ENCODE measurements at places on chromosomes 2 and 18.

- no peak for DNase-seq
Observed at GRCh38 chr2:203685081-203685621, 21.3 kb upstream of the CD28 start.

- no peak for DNase-seq
Observed at GRCh38 chr18:54776282-54776977, 51.8 kb upstream of the RAB27B start.

DNA sequence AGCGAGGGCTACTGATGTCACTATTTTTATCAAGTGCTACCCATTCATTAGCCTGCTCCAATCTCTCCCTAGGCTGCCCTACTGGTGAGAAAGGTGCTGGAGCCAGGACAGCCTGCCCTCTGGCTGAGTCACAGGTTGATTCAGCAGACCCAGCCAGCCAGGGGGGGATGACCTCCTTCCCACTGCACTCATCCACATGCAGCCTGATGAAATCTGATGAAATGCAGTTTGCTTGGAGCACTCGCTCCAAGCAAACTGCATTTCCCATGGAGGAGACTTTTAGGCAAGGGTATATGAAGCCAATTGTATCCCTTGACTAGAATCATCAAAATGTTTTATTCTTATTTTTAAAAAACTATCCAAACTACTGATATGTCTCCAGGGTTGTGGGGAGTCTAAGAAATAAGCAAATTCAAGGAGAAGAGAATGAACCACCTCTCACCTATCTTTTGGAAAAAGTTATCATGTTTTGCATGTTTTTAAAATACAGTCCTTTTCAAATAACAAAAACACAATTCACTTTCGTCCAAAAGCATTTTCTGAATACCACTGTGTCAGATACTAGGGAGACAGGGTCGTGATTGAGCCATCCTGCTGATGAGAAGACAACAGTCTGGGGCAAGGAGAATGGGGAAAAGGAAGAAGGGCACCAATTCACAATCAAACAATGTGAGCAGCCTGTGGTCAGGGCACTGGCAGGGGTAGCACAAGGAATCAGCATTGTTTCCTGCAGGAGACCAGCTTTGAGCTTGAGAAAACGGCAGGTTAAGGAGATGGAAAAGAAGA, 128.3 kb downstream of the AFF3 start:
- no peak for DNase-seq

DNA sequence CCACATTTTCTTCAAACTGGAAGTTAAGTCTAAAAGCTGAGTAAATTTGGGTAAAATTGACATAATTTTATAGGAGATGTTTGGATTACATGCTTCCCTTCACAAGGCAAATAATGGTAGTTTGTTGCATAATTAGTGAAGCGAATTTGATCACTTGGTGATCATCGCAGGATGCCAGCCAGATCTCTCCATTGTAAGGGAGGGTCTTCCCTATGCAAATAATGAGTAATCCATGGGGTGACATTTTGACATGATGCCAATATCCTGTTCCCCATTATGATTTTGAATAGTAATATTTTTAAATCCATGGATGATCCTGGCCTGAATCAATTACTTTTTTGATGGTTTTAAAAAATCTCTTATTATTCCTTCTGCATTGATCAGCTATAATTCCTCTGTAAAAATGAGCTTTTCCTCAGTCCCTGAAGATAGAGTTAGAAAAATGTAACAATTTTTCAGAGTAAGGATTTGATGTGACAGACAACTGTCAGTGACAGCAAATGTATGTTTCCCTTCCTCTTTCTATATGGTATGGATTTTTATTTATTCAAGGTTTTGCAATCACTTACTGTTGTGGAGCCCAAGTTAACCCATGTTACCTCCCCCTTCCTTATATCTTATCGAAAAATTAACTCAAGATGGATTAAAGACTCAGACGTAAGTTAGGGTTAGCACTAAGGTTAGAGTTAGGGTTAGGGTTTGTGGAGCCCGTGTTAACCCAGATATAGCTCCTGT, 21.4 kb downstream of the CCL20 start:
- no peak for DNase-seq

- no peak for DNase-seq
Observed at GRCh38 chr18:65907281-65907680, 156.5 kb downstream of the CDH7 start.

GRCh38 chr2:143125717-143126116, 3.5 kb upstream of the ARHGAP15 start:
- no peak for DNase-seq

- no peak for DNase-seq
Observed at GRCh38 chr2:46538393-46538792, 59.0 kb downstream of the TMEM247 start.

GRCh38 chr2:23509596-23510292, 124.8 kb downstream of the KLHL29 start:
- no peak for DNase-seq

DNA sequence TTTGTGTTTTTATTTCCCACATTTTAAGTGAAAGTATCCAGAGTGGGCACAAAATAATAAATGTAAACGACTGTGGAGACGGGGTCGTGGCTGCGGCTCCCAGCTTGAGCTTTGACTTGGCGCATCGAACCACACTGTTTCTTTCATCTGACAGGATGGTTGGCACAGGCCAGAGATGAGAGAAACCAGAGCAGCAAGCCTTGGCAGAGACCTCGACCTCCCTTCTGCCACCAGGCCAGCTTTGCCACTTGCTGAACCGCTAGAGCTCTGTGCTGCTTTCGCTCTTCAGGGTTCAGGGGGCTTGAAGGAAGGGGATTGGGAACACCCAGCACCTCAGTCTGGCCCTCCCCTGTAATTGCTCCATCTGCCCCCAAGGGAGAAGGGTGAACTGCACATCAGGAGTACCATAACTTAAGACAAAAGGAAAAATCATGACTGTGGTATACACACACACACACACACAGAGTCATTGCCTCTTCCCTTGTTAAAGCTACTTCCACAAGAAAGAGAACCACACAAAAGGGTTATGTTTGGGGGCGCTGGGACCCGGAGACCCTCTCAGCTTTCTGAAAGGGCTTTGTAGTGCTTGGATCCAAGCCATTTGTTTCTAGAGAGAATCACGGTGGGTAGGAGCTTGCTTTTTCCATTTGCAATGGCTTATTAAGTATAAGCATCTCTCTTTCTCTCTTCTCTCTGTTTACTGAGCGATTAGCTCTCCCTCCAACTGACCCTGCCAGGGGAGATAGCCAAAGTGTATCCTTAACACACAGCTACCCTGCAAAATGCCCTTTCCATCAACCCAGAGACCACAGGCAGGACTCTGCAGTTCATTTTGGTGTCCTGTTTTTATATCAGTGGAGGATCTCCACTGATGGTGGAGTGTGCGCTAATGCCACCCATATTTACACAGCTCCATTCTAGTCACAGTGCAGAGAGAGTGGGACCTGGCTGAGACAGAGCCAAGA, 23.0 kb downstream of the POU3F3 start:
- no peak for DNase-seq

- no peak for DNase-seq
Observed at GRCh38 chr2:188519136-188519535, 227.5 kb downstream of the GULP1 start.

- DNase-seq = no peak
Observed at GRCh38 chr2:215626812-215627281, 191.0 kb upstream of the FN1 start.

- DNase-seq = no peak
Observed at GRCh38 chr2:37447446-37447845, 103.0 kb downstream of the QPCT start.

- no peak for DNase-seq
Observed at GRCh38 chr2:214217599-214217998, 193.3 kb upstream of the VWC2L start.

DNA sequence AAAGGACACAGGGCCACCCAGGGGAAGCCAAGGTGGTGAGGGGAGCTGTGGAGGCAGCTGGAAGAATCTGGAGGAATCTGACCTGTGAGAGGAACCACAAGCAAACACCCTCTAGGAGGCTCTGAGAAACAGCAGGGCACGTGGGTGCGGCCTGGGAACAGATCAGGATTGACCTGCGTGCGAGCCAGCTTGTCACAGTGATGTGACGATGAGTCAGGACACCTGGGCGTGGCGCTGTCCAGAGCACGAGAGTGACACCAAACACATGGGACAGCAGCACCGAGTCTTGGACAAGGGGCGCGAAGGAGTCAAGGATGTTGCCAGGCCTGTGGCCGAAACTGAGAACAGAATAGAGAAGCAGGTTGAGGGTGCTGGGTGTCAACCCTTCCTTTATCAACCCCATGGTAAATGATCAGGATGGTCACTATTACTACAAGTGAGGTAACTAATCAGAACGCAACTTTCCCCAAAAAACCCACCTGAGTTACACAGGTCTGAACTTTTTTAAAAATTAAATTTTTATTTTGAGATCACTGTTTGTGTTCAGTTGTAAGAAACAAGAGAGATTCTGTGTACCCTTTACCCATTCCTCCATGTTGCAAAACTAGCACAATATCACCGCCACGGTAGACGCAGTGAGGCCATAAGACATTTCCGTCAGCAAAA, 637 bp upstream of the SFT2D3 start:
- DNase-seq = no peak

GRCh38 chr2:23591111-23591510, 206.1 kb downstream of the KLHL29 start:
- no peak for DNase-seq

DNA sequence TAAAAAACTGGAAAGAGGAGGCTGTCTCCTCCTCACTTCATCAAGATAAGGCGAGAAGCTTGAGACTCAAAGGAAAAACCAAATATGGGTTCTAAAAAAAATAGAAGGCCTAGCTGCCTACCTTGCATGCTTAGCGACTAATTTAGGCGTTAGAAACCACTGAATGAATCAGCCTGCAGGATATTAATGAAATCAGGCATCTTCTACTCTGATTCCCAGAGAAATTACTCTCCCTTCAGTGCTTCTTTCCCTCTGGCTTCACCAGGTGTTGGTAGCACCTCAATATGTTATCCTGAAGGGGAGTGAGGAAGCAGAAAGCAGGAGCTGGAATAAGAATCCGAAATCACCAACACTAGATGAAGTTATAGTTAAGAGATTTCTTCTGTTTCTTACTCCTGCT, 749.8 kb upstream of the NRXN1 start:
- no peak for DNase-seq

GRCh38 chr2:173589604-173590275, 235.1 kb downstream of the CDCA7 start:
- no peak for DNase-seq

- no peak for DNase-seq
Observed at GRCh38 chr2:3256605-3257004, 121.0 kb downstream of the EIPR1 start.

- no peak for DNase-seq
Observed at GRCh38 chr2:147083664-147084063, 761.2 kb upstream of the ACVR2A start.

DNA sequence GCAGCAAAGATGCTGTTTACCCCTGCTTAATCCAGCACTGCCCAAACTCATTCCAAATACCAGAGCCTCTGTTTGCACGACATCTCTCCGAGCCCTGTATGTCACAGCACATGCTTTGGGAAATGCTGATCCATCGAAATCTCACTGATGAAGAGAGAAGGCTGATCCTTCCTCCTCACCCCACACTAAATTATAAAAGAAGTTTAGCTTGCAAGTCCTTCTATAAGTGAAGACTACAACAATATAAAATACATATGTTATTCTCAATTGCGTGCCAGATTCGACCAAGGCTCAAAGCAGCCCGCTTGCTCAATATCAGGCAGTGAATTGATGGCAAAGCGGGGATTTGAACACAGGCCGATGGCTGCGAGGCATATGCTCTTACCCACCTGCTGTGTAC, 30.7 kb upstream of the SLC35F6 start:
- no peak for DNase-seq

- no peak for DNase-seq
Observed at GRCh38 chr2:215839309-215839708, 174.0 kb downstream of the MREG start.

- no peak for DNase-seq
Observed at GRCh38 chr18:64851726-64852125, 702.8 kb upstream of the LINC00305 start.

DNA sequence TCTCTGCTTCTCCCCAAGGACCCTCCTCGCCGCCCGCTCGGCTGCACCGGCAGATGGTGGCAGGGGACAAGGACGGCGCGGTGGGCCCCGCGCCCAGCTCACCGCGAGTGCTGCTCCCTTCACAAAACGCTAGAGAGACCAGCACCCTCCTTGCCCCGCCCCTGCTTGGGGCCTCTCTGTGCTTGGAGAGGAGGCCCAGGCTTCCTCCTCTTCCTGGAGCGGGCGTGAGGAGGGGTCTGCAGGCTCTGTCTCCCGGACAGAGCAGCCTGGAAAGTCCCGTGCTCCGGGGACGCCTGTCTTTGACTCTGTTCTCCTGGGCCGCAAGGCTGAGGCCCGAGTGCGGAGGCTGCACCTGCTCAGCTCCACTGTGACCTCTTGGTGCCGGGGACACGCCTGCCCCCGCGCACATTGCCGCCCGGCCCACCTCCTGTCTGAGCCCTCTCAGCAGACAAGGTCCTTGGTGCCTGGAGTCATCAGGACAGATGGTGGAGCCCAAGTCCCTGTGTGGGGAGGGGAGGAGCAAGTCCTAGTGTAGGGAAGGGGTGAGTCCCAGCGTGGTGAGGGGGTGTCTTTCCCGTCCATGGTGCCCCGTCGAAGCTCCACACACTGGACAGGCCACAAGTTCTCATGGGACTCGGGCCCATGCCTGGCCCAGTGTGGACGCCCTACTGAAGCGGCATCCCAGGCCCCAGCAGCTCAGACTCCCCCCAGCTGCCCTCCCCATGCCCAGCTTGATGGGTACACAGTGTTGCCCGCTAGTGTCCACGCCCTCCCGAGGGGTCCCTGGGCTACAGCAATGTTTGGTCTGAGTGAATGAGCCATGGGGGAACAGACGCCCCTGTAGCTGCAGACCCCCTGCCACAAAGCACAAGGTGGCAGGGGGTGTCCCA, 33.8 kb downstream of the RTP5 start:
- DNase-seq = no peak

DNA sequence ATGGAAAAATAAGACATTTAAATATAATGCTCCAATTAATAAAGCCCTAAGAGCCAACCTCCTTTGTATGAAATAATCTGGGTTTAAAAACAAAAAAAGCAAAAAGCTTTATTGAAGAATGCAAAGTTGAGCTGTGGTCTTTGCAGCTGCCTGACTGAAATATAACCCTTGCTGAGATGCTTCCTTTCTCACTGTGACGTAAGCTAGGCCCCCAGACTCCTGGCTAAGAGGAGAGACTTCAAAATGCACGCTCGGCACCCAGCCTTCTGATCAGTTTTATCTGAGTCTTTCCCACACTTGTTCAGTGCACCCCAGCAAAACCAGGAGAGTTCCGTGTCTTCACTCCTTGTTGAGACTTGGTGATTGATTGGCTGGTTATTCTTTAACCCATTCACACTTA, 115.3 kb downstream of the BCL11A start:
- DNase-seq = no peak

DNA sequence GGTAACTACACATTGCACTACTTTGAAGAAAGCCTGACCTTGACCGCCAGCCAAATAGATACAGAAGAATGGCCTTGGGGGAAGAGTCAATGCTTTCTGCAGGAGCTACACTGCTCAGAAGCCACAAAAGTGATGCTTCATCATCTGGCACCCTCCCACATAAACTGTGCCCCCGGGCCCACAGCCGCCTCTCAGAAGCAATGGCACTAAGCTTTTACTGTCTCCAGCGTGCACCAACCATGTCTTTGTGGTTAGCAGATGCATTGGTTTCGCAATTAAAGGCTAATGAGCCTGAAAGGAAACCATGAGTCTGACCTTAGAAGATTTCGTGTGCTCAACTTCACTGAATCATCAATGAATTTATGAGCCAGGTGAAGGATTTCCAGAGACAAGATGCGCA, 209.4 kb upstream of the TRIB2 start:
- no peak for DNase-seq
